Aorta (tissue), 5 donors: ENCODE measurements at places on chromosomes 2 and 18. TPM values are rescaled to one million over a fixed set of nuclear protein-coding genes. Genes with fewer than 3 reads are reported as not detected.

PPIL3 gene
- total RNA-seq = 17.8 TPM

EFHD1 gene
- total RNA-seq = 85.8 TPM

- DNase-seq = no peak
Observed at GRCh38 chr18:29188760-29189159, 1011.8 kb upstream of the CDH2 start.

GRCh38 chr2:147603876-147604275 lies 241.0 kb upstream of the ACVR2A start:
- no peak for DNase-seq

GRCh38 chr18:33277431-33277830 lies 163.1 kb downstream of the CCDC178 start:
- DNase-seq = no peak
